ELF-1 (cell line): ENCODE measurements at places on chromosomes 12 and 14.

DNA sequence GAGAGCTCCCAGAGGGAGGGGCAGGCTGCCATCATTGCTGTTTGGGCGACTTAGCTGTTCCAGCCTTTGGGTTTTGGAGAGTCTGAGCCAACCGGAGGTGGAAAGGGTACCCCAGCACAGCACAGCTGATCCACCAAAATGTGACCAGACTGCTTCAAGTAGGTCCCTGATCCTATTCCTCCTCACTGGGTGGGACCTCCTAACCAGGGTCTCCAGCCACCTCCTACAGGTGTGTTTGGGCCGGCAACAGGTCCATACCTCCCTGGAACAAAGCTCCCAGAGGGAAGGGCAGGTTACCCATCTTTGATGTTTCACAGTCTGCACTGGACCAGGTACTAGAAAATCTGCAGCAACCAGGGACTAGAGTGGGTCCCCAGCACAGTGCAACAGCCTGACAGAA lies 53.8 kb downstream of the CAND1 start:
- DNase-seq = no peak

DNA sequence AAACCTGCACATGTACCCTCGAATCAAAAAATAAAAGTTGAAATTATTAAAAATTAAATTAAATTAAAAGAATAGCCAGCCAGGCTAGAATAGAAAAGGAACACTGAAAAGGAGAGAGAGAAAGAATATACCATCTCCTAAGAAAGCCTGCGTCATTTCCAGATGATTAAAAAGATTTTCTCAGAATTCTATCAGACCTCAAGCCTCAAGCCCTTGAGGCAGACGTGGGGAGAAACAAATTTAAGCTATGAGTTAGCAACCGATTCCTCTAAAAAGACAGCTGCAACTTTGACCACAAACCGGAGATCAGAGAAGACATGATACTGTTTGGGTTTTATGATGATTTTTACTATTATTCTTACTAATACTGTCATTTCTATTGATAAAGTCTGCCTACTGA lies 138.3 kb downstream of the KSR2 start:
- no peak for DNase-seq

GRCh38 chr12:49609059-49609874 lies 3.8 kb upstream of the FAM186B start:
- DNase-seq = no peak

DNA sequence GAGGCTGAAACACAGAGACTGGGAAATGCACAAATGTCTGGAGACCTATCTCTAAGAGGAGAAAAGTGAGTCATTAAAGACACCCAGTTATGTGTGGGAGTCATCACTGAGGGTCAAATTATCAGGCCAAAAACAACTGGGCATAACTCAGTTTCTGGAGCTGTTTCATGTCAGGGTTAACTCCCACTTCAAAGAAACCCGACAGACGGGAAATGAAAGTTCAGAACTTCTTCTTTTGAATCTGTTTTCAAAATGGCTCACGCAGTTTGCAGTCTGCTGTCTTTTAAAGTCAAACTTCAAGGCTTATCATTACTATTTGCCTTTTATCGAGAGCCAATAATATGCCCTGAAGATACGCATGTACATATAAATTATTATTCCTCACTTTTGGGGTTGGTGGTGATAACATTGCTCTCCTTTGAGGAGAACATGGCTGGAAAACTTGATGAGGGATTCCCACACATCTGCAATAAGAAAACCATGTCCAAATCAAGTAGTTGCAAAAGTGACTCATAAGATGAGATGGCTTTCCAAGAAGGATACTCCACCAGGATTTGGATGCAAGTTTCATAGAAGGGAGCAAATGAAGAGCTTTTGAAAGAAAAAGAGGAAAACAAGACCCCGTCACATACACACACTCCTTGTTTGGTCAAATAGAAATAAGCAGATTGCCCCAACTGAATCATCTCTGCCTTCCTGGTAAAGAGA lies 341.4 kb downstream of the ADAMTS20 start:
- peak; percentile 10 for DNase-seq

DNA sequence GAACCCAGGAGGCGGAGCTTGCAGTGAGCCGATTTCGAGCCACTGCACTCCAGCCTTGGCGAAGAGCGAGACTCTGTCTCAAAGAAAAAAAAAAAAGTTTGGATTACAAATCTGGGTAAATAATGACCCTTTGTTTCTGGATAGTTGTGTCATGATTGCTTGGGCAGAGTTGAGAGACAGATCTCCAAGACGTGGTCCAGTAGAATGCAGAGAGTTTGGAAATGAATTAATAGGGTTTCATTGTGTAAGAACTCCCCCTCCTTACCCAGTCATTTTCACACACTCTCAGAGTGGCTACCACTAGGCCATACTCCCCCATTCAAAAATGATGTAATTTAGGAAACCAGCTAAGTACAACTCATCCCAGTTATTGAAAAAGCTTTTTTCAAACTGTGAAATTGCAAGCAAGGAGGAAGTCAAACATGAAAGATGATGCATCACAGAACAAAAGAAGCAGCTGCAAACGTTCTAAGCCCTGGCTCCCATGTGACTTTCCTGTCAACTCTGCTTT lies 1331.9 kb downstream of the AACS start:
- DNase-seq = no peak

DNA sequence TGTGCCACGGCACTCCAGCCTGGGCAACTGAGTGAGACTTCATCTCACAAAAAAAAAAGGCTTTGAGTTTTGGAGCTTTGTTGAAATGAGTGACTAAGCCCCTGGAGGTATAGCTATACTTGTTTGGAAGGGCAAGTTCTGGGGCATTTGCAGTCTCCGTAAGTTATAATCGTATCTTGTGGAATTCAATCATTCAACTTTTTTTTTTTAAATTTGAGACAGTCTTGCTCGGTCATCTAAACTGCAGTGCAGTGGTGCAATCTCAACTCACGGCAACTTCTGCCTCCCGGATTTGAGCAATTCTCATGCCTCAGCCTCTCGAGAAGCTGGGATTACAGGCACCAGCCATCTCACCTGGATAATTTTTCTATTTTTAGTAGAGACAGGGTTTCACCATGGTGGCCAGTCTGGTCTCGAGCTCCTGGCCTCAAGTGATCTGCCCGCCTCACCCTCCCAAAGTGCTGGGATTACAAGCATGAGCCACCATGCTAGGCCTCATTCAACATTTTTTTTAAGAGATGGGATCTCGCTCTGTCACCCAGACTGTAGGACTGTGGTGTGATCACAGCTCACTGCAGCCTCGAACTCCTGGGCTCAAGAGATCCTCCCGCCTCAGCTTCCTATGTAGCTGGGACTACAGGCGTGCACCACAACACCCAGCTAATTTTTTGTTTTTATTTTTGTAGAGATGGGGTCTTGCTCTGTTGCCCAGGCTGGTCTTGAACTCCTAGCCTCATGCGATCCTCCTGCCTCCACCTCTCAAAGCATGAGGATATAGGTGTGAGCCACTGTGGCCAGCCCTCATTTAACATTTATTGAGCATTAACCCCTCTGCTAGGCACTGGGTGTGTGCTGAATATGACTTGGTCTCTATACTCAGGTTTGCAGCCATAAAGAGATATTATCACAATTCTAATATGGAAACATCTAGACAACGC lies 133.7 kb upstream of the MAP1LC3B2 start:
- no peak for DNase-seq

GRCh38 chr14:24162093-24162492 lies 1.0 kb downstream of the IRF9 start:
- DNase-seq = no peak

- DNase-seq = no peak
These were observed 424.4 kb upstream of the LMO3 start for GRCh38 chr12:17030338-17030737.
